ENCODE measurements at places on chromosomes 13 and 19. TPM values are rescaled to one million over a fixed set of nuclear protein-coding genes. Genes with fewer than 3 reads are reported as not detected.

Gene SBK3
- total RNA-seq = 0.22 TPM

Gene ZNF846
- total RNA-seq = 3.9 TPM

Gene ZNF628
- 0.79 TPM for total RNA-seq

Gene PTPRH
- under 0.01 TPM for total RNA-seq

Gene ZNF578
- 2.0 TPM for total RNA-seq

DNA sequence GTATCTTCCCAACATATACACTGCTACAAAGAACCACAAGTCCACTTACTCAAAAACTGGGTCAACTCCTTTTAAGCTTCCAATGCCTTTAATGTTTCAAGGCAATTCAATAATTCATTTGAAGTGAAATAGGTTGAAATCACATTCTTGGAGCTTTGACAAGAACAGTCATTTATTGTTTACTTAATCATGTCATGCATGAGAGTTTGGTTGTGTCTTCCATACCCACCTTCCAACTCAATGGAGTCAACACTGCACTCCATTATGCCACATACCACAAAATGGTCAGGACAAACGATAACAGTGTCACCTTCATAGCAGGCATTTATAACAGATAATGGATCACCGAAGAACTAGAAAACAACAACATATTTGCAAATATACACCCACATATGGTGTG lies 506.3 kb downstream of the UQCRFS1 start:
- no peak for DNase-seq

- no peak for DNase-seq
These were observed 1.4 kb upstream of the PRKD2 start for GRCh38 chr19:46718157-46718933.

DNA sequence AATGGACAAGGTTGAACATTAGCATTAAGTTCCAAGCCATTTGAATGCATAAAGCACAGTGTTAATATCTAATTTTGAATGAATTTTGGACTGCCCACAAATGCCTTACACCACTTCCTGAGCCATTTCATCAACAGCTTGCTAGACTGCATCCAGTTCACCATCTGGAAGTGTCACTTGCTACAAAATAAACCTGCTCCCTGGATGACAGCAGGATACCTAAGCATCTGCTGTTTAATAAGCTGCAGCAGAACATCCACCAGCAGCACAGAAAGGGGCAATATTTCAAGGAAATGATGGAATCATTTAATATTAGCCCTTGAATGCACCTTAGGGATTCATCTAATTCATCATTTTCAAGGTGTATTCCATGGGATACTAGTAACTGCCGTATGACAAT lies 76.6 kb upstream of the PCDH9 start:
- no peak for DNase-seq

- DNase-seq = no peak
These were observed 25.4 kb upstream of the ZNF766 start for GRCh38 chr19:52244021-52244420.

DNA sequence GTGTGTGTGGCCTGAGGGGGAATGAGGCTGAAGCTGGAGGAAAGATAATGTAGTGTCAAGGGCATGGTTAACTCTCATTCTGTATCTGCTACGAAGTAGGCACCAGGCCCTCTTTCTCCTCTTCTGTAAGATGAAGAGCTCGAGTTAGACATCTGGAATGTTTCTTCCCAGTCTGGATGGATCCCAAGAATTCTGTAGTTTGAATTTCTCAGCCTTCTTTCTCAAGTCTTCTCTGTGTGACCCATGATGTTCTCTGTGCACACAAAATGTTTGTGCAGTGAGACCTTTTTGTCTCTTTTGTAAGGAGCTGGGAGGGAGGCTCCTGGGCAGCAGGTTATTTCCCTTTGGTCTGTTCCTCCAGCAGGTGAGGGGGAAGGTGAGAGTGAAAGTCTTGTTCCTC lies 13.7 kb downstream of the FGF9 start:
- DNase-seq = no peak

DNA sequence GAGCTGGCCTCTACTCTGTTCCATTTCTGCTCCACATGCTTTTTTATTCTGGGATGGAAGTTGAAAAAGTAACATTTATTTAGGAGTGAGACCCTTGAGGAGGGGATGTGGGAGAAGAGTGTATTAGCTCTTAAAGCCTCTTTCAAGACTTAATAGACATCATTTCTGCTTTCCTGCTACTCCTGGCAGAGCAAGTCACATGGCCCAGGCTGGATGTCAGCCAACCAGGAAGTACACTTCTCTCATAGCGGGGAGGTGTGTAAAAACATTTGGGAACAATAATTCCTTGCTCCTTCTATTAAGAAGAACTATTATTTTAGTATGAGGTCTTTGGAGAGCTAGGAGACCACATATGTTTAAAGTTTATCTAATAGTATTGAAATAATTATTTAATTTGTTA lies 40.6 kb upstream of the FAM216B start:
- DNase-seq = peak; percentile 57

- DNase-seq = no peak
These were observed 104.2 kb downstream of the TDRD3 start for GRCh38 chr13:60501236-60501635.

All from lung microvascular endothelial cell (primary cell).